ENCODE measurements at places on chromosomes 11 and 22.

GRCh38 chr11:86785576-86785975, 14.8 kb upstream of the PRSS23 start:
- DNase-seq: no peak

GRCh38 chr11:111937461-111937769, 272 bp downstream of the DIXDC1 start:
- no peak for DNase-seq

DNA sequence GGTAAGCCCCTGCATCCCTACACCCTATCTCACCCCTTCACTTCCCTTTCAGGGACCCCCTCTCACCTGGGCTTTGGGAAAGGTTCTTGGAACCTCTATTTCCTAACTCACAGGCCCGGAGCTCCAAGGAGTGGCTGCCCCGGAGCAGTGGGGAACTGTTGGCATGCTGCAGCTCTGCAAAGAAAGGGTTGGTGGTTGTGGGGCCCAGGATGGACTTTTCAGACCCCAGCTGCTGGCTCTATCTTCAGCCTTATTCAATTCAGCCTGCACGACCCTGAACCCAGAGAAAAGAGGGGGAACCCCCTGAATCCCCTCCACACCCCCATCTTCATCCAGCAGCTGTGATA, 10.0 kb downstream of the ROBO4 start:
- no peak for DNase-seq

GRCh38 chr11:57544566-57544965, 7.2 kb downstream of the SMTNL1 start:
- no peak for DNase-seq

- no peak for DNase-seq
Observed at GRCh38 chr11:6572215-6572614, 31.2 kb downstream of the RRP8 start.

GRCh38 chr11:4118107-4118506, 23.5 kb downstream of the RRM1 start:
- no peak for DNase-seq

- peak; percentile 17 for DNase-seq
Observed at GRCh38 chr22:23315341-23315917, 135.1 kb downstream of the BCR start.

DNA sequence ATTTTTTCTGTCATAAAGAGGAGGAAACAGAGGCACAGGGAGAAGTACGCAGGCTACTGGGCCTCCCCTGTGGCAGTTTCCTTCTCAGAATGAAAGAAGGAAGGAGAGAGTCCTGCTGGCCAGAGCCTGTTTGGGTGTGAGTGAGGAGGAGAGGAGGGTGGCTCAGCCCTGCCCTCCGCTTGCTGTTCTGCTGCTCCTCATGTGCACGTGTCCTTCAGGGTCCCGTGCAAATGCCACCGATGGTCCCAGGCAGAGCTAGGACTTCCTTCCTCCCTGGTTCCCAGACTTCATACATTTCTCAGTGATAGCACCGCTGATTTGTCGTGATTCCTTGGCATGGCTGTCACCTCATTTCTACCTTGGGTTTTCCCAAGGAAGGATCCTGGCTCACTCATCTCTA, 88.7 kb downstream of the PKNOX2 start:
- no peak for DNase-seq
